ENCODE measurements at places on chromosomes 7 and 10.
A peak's percentile ranks its signal among the peaks of the same experiment; 100 is the strongest.

GRCh38 chr7:157645539-157645938 lies 308.7 kb downstream of the DNAJB6 start:
- DNase-seq = no peak

GRCh38 chr7:27346531-27347275 lies 104.1 kb downstream of the EVX1 start:
- no peak for DNase-seq

DNA sequence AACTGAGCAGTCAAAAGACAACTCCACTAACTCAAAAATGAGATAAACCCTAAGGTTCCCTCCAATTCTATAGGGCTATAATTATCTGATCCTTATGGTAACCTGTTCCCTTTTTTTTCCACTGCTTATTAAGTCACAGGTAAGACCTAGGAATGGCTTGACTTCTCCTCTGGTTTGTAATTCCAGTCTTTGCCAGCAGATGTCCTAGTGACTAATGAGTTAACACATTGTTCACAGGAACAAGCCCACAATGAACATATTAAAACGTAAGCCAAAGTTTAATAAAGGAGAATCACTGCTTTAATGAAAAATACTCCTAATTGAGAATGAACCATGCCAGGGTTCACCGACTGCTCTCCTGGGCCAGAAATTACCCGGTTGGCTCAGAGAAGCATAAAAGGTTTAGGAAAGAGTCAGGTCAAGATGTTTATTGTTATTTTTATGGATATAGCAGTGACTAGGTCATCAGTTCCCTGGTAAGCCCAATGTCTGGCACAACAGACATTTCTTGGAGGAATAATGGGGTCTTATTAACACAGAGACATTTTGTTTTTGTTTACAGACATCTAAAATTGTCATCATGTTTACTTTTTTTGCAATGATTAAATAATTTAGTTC lies 120.1 kb downstream of the ELAPOR2 start:
- DNase-seq = peak; percentile 69

- no peak for DNase-seq
These were observed 17.9 kb downstream of the SH3PXD2A start for GRCh38 chr10:103837370-103838069.

DNA sequence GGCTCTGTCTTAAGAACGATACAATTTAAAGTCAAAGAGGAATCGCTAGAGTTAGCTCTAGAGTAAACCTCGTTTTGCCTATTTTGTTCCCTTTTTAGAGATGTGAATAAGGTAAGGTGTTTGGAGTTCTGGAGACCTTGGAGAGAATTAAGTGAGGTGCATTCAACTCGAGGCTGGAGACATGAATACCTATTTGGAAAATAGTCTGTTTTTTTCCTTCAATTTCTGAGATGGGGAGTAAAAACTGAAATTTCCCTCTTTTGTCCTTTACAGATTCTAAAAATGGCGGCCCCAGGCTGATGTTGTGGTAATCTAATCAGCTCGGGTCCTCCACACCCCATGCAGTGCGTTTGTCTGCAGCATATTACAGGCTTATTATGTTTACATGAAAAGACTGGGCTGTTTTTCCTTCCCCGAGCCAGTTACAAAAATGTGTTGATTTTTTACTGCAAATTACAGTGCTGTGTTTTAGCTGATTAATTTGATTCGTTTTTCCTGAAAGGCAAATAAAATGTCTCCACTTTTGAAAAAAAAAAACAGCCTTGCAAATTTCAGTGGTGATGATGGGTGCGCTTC lies 1.5 kb downstream of the KMT2E start:
- peak; percentile 38 for DNase-seq

- no peak for DNase-seq
These were observed 44.1 kb downstream of the FBXW4 start for GRCh38 chr10:101650863-101651262.
